M059J (cell line): ENCODE measurements at places on chromosomes 13 and 19.
A peak's percentile ranks its signal among the peaks of the same experiment; 100 is the strongest.

DNA sequence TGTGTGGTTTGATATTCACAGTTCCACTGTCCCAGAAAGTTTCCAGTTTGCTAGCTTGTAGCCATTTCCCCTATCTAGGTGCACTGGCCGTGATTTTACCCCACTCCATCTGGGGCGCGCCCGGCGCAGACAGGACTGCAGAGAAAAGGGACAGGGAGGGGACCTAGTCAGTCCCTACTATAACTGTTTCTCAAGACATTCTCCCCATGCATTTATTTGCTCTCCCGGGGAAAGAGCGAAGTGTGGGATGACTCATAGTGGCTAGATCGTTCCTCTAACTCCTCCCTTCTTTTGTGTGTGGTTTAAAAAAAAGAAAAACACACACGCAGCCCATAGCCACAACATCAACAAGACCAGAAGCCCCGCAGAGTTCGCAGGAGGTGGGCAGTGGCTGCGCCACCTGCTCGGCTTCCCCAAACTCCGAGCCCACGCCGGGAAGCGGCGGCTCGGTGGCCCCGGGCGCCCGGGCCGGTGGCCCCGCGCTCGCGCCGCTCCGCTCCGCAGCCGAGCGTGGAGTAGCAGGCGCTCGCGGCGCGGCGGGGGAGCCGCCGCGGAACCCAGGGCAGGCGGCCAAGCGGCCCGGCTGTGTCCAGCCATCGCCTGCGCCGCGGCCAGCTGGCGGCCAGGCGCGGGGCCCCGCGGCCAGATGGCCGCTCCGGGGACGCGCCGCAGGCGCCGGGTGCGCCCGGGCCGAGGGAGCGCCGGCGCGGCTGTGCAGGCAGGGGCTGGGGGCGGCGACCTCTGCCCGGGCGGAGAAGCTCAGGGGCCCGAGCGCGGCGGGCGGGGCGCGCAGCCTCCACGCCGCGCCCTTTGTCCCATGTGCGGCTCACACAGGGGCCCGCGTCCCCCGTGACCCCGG, 653 bp downstream of the TMTC4 start:
- peak; percentile 82 for DNase-seq

DNA sequence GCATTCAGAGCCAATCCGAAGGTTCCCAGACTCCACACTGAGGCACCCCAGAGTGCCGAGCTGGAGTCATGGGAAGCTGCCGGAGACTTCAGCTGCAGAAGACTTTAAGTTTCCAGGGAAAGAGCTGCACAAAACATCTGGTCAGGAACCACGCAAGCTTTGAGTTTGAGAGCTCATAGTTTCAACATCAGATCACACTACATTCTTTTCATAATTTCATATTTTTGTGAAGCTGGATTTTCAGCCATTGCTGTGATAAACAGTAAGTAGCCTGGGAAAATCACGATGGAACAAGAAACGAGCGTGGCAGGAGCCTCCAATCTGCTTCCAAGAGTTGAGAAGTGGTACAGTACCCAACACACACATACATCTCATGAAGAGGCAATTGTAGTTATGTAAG, 25.5 kb upstream of the ATP12A start:
- DNase-seq, result no peak

- DNase-seq, result no peak
Measured at GRCh38 chr19:51025809-51026553, 435 bp downstream of the KLK11 start.

- no peak for DNase-seq
Measured at GRCh38 chr13:76968041-76968440, 19.7 kb downstream of the ACOD1 start.

DNA sequence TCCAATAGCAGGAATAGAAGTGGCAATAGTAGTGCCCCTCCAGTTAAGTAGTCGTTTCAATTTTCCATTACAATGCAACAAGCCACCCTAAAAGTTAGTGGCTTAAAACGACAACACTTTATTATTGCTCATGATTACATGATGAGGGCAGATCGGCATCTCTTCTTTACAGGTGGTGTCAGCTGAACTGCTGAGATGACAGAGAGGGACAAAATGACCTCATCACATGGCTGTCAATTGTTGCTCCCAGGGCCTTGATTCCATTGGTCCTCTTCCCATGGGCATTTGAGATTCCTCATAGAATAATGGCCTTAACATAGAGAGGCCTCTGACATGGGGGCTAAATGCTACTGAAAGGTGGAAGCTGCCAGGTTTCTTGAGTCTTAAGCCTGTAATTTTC, 679.8 kb upstream of the KLHL1 start:
- DNase-seq, result no peak

DNA sequence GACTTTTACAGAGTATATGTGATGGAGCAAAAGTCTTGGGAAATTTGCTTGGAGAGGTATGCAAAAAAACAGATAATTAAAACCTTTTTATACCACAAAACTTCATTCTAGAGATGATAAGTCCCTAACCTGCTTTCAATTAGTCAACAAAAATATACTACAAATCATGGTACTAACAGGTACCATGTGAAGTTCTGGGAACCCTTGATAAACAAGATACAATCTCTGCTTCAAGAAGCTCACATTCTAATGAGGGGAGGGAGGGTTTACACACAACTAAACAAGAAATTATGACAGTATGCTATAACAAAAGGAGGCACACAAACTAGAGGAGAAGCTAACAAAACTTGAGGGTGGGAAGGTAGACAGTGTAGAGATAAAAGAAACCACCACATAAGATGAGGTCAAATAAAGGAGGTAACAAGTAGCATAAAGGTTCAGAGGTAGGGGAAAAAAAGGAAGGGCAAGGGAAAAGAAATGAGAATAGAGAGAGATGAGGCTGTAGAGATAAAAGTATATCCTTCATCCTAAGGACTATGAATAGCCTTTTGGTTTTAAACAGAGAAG, 91.4 kb downstream of the MYCBP2 start:
- no peak for DNase-seq

GRCh38 chr13:40186041-40186440, 480.4 kb downstream of the FOXO1 start:
- no peak for DNase-seq

- no peak for DNase-seq
Measured at GRCh38 chr13:21733475-21734263, 62.8 kb downstream of the FGF9 start.

DNA sequence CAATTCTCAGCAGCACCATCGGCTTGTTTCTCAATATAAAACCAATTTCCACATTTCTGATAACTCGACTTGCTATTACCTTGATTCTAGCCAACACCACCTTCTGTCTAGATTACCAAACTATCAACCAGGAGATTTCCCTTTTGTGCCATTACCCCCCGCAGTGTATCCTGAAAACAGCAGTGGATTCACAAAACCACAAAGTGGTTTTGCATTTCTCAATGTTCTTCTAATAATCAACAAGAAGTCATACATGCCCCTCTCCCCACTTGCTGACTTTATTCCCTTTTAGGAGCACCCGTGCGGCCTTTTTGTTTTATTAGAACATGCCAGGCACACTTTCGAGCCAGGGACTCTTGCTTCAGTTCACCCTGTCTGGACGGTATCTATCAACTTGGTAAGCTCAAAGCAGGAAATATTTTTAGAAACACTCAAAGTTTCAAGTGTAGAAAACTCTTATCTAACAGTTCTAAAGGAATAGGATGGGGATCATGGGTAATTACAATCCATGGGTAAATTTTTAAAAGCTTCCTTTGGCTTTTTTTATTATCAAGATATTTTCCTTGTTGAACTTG, 967.4 kb downstream of the EFNB2 start:
- DNase-seq, result peak; percentile 59
